ENCODE measurements at places on chromosomes 11 and 22.

- peak; percentile 93 for DNase-seq
Measured at GRCh38 chr11:86740628-86741483, 59.5 kb upstream of the PRSS23 start.

GRCh38 chr11:102617466-102618008 lies 7.6 kb downstream of the MMP20 start:
- no peak for DNase-seq

GRCh38 chr22:39013942-39014722 lies at the start of gene APOBEC3C:
Gene APOBEC3C (plus strand): TSS chr22:39014257. CDS start chr22:39014363, 106 bp downstream.
- peak; percentile 57 for DNase-seq

- DNase-seq: no peak
Measured at GRCh38 chr22:44025171-44026065, 1.3 kb downstream of the PARVB start.

DNA sequence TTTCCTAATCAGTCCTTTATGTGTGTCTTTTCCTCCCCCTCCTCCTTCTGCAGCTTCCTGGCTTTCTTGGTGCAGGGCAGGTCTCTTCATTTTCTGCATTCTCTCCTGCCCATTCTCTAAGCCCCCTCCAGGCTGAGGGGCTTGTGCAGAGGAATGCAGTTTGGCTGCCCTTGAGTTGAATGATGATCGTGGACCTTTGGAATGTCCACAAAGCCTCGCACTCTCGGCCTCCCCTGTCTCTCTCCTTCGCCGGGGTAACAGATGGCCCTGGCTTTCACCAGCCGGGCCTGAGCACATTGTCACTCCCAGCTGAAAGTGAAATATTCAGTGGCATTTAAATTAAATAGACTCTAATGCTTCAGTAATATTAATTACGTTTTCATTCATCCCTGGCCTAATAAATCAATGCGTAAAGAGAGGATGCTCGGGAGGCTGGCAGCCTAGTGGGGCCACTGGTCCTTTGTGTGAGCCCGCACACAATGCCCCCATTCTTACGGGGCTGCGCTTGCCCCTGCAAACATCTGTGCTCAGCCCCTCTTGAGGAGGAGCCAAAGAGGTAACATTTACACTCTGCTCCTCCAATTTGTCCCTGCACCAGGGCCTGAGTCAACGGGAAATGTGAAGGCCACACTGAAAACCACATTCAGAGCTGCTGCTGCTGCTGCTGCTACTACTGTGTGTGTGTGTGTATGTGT lies 64.9 kb upstream of the PAX6 start:
- no peak for DNase-seq

- DNase-seq: no peak
Measured at GRCh38 chr11:7575841-7576725, 62.3 kb downstream of the PPFIBP2 start.

- DNase-seq: no peak
Measured at GRCh38 chr11:122336706-122337105, 220.7 kb upstream of the BLID start.

- no peak for DNase-seq
Measured at GRCh38 chr22:42176255-42176915, 45.8 kb upstream of the CYP2D6 start.
